ENCODE measurements at places on chromosomes 5 and 9. TPM values are rescaled to one million over a fixed set of nuclear protein-coding genes. Genes with fewer than 3 reads are reported as not detected.
A peak's percentile ranks its signal among the peaks of the same experiment; 100 is the strongest.

GRCh38 chr5:108810717-108811116 lies 63.0 kb downstream of the FER start:
- DNase-seq = no peak

AK1 gene
- 31.6 TPM for total RNA-seq

GRCh38 chr9:81086416-81086815 lies 602.9 kb downstream of the TLE1 start:
- no peak for DNase-seq

DNA sequence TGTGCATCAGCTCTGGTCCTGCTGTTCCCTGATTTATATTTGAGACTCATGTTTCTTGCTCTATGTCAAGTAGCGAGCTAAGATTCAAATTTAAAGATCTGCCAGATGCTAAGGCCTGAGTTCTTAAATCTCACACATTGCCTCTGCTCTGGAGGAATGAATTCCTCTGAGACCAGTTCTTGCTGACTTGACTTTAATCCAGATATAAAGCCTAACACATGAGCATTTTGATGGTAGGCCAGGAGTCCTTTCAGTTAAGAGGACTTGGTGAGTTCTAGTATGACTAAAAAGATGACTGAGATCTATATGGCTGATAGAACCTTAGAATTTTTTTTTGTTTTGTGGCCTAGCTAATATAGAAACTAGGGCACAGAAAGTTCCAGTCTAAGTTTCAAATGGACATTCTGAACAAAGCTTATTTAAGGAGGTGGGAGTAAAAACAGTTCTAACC lies 1.3 kb upstream of the INIP start:
- no peak for DNase-seq

DNA sequence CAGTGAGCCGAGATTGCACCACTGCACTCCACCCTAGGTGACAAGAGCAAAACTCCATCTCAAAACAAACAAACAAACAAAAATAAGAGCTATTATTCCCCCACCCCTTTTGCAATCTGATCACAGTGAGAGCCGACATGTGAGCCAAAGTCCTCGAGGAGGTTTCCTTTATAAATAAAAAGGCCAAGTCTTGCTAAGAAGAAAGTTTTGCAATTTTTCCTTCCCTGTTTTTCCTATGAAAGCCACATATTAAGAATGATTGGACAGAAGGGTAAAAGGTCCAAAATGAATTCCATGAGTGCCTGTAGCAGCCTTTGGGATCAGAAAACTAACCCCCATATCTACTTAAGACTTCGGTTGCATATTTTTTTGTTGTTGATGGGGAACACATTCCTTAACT lies 179.7 kb downstream of the TSSK1B start:
- no peak for DNase-seq

CDH9 gene
- 0.79 TPM for total RNA-seq

DNA sequence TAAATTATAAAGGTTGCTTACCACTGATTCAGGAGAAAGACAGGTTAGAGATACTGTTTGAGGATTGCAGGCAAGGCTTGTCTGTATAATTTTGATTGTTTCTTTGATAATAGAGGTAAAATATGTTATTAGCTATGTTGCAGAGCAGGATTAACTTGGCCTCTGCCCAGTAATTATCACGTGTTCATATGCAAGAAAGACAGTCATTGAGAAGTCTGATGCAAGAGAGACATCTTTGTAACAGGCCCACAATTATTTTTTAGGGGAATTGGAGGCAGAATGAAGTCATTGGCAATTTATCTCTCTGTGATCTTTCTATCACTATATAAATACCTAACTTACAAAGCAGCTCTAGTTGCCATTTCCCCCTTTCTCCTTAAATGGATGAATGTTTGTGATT lies 46.0 kb downstream of the SLC44A1 start:
- no peak for DNase-seq

SLC6A3 gene
- 0.61 TPM for total RNA-seq

GRCh38 chr9:117392992-117393391 lies 21.9 kb downstream of the ASTN2 start:
- DNase-seq = peak; percentile 69

SPATA6L gene
- total RNA-seq = 0.75 TPM

RPS23 gene
- 2,916 TPM for total RNA-seq

DNA sequence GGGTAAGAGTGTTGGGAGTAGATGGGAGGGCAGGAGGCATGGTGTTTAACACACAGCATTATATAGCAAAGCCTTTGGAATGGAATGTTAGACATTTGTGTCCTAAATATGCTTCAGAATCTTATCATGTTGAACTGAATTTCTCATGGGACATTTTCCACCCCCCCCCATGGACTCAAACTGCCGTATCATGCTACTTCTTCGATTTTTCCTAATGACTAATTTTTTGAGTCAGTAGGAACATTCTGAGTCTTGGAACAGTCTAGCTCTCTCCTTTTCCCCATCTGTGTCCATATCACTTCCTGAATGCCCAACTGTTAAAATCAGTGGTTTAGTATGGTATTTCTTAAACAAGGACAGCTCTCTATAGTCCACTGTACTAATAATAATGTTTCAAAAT lies 380.6 kb downstream of the TLE4 start:
- no peak for DNase-seq

MEGF10 gene
- 36.5 TPM for total RNA-seq

DNA sequence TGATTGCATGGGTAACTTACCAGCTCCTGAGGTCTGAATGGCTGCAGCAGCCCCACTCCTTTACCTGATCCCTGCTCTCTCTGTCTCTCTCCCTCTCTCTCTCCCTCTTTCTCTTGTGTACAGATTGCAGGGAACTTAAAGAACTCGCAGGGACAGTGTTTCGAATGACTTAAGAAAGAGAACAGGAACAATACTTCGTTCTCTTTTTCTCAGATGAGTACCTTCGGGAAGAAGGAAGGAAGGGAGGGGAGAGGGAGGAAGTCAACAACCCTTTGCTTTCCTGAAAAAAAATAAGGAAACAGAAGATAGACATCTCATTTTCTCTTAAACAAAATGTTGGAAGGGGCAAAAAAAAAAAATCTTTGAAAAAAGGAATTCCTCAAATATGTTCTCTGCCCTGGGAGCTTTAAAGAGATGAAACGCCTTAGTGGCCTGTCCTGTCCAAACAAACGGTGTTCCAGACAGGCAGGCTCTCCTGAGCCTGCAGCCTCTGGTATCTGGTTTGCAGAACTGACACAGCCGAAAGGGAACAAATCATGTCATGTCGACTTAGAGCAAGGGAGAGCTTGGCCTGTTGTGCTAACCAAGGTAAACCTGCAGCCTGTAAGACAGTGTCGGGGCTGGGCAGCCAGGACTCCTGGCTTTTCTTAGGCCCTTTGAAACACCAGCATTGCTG lies at the start of gene ZNF366:
Gene ZNF366, minus strand, starts transcription at position 180 of the 676 bp plus-strand sequence. CDS start 45,914 bp downstream, outside the sequence.
- no peak for DNase-seq

TMEM250 gene
- total RNA-seq = 48.3 TPM

- no peak for DNase-seq
Measured at GRCh38 chr9:5851445-5851844, 18.5 kb upstream of the ERMP1 start.

DNA sequence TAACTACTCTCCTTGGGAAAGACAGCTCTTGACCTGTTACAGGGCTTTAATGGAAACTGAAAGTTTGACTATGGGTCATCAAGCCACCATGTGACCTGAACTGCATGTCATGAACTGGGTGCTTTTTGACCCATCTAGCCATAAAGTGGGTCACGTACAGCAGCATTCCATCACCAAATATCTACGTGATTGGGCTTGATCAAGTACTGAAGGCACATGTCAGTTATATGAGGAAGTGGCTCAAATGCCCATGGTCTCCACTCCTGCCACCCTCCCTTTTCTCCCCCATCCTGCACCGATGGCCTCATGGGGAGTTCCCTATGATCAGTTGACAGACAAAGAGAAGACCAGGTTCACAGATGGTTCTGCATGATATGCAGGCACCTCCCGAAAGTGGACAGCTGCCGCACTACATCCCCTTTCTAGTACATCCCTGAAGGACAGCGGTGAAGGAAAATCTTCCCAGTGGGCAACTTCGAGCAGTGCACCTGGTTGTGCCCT lies 7.3 kb upstream of the FCN1 start:
- DNase-seq = no peak

GRCh38 chr5:12659686-12660085 lies 755.4 kb upstream of the CTNND2 start:
- no peak for DNase-seq

DNA sequence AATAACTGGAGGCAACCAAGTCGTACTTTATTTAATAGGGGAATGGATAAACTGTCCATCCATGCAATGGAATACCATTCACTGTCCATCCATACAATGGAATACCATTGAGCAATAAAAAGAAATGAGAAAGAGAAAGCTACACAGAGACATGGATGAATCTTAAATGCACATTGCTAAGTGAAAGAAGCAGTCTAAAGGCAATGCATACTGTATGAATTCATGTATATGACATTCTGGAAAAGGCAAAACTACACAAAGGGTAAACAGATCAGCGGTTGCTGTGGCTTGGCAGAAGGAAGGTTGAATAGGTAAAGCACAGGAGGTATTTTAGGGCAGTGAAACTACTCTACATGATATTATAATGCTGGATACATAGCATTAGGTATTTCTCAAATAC lies 16.2 kb downstream of the DRD1 start:
- DNase-seq = no peak

- no peak for DNase-seq
Measured at GRCh38 chr9:86077276-86077675, 22.1 kb downstream of the GOLM1 start.

DNA sequence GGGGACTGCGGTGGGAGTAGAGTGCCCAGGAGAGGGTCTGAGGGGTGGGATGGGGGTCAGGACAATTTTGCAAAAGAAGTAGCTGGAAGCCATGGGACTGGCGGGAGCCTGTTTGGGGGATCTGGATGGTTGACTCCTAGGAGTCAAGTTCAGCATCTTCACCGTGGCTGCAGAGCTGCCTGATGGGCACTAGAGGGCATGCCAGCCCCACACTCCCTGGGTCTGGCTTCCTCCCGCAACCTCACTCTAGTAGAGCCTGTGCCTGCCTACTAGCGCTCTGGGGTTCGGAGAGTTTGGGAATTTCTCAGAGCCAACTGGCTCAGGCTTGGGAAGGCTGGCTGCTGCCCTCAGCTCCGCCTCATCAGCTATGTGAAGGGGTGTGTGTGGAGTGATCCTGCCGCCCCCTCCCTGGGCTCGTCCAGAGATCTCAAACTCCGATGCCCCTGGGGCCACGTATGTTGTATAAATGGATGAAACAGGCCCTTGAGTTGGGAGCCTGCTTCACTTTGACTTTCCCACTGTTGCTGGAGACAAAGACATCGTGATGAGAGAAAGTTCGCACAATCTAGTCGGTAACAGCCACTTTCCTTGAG lies 10.8 kb downstream of the TSPAN17 start:
- DNase-seq = peak; percentile 84

NXNL2 gene
- 0.33 TPM for total RNA-seq

GRCh38 chr5:116559673-116560164 lies 14.9 kb downstream of the SEMA6A start:
- peak; percentile 72 for DNase-seq

DNA sequence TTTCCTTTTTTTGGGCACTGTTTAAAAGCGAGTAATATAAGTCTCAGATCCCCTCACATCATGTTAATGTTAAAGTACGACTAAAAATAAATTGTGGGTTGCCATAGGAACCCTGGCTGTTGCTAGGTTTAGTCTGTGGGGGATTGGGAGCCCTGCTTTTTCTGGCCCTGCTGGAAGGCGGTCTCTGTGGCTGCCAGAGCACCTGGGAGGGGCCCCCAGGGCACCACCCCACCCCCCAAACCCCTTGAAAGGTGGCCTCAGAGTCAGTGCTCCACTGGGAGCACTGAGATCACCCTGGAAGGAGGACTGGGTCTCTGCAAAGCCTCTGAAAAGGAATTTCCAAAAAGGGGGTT lies 66.2 kb upstream of the NEURL1B start:
- DNase-seq = no peak

TMEM252 gene
- total RNA-seq = not detected

GRCh38 chr9:38355517-38356120 lies 36.9 kb upstream of the ALDH1B1 start:
- DNase-seq = no peak

DNA sequence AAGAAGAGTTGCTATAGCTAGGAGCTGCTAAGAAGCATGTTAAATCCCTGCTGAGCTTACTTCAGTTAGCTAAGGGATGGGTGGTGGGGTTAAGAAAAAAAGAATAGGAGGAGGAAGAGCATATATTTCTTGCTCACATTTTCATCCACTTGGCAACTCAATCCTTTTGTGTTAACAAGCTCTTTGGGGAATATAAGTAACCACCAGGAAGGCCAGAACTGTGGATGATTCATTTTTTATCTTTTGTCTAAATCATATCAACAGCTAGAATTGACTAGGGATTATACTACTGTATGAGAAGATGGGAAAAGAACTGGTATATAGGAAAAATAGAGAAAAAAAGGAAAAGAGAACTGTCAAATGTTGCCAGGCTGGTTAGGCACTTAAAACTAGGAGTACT lies 555.3 kb upstream of the ARRDC3 start:
- no peak for DNase-seq

DNA sequence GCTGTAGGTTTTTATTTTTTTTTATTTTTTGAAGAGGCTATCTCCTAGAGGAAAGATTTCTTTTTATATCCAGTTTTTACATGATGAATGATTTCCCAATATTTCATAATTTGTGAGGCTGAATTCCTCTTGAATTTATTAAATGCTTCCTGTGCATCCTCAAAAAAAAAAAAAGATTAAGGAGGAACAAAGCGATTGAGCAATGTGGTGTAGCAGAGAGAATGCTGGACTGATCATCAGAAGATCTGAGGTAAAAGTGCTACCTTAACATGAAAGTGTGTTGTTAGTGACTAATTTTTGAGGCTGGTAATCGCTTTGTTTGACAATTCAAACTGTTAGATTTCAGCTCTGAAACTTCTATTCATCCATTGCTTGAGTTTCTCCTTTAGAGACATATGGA lies 125.1 kb downstream of the ESM1 start:
- DNase-seq = no peak

GRCh38 chr5:134430001-134430569 lies 18.4 kb upstream of the CDKN2AIPNL start:
- peak; percentile 72 for DNase-seq

GRCh38 chr5:160619381-160619780 lies 197.7 kb downstream of the PTTG1 start:
- DNase-seq = no peak

PPIC gene
- 11.9 TPM for total RNA-seq

GRXCR2 gene
- not detected for total RNA-seq

- no peak for DNase-seq
Measured at GRCh38 chr5:1133510-1134201, 21.8 kb upstream of the SLC12A7 start.

- DNase-seq = no peak
Measured at GRCh38 chr9:98967257-98967656, 23.6 kb downstream of the COL15A1 start.

DNA sequence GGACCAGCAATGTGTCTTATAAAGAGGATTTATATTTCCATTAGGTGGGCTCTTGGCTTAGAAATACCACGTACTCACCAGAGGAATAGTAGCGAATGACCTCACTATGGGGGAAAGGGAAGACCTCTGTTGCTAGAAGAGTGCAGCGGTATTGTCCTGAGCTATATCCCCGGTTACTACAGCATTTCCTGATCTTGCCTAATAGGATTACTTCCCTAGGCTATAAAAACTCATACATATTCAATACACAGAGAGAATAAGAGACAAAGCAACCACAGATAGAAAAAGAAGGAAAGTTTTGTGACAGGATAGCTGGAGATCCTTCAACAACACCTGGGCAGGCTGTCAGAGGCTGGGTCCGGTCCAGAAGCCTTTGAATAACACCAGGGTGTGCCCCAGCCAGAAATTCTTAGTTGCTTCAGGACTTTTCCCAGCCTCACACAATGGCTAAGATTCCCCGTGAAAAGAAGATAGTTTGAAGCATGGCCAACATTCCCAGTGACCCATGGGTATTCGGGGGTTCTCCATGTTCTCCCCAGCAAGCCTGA lies 85.4 kb downstream of the TRIM36 start:
- no peak for DNase-seq

Measured in H9 (cell line).